8988T (cell line): ENCODE measurements at places on chromosomes 13 and 19.

GRCh38 chr13:102724923-102725322 lies 30.1 kb upstream of the METTL21C start:
- DNase-seq, result no peak

DNA sequence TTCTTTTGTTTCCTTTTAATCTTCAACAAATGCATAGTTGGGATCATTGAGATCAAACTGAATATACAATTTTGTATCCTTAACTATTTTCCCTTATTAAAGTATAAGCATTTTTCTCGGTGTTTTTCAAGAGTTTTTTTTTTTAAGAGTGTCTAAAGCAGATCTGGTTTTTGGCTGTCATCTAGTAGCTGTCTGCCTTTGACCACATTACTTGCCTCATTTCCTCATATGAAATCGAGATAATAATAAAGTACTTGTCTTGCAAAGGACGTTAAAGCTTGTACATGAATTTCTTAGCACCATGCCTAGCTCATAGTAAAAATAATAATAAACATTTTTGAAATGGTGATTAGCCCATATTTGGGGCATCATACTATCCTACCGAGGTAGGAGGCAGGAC lies 121.2 kb downstream of the PDS5B start:
- no peak for DNase-seq

DNA sequence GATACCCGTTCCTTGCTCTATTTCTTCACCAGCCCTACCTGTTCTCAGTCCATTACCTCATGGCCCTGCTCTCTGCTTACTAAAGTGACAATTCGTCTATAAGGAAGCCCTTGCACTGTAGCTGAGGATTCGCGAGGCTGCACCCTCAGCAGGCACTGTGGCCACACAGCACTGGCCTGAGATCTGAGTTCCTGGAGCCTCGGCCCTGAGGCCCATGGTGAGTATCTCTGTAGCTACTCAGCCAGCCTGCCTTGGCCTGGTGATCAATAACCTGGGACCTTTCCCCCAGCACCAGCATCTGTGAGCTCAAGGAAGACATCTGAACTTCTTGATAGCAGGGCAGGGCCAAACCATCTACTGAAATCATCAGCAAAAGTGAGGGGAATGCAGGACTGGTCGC lies 90.7 kb downstream of the RGCC start:
- no peak for DNase-seq

GRCh38 chr19:39996218-39996810 lies 546 bp upstream of the ZNF546 start:
- no peak for DNase-seq

GRCh38 chr13:111515635-111516034 lies 195.2 kb downstream of the TEX29 start:
- no peak for DNase-seq

- DNase-seq, result no peak
These were observed 128.7 kb downstream of the TUBA3C start for GRCh38 chr13:19052931-19053330.

GRCh38 chr19:47438793-47439220 lies 19.5 kb upstream of the MEIS3 start:
- no peak for DNase-seq
